Mesendoderm (in vitro differentiated cells): ENCODE measurements at places on chromosomes 1 and 21.

- peak; percentile 81 for DNase-seq
These were observed 5.7 kb downstream of the GJB3 start for GRCh38 chr1:34786521-34787325.

DNA sequence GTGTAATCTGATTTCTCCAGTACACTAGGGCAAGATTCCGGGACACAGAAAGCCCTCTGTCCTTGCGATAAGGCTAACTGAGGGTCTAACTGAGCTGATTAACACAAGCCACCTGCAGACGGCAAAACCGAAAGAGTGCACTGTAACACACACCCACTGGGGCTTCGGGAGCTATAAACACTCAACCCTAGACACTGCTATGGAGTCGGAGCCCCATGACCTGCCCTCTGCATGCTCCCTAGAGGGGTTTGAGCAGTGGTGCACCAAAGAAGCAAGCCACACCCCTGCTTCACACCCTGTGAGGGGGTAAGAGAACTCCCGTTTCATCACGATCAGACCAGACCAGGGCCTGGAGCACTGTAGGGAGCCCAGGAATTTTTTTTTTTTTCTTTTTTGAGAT, 72.4 kb downstream of the DMRTA2 start:
- DNase-seq, result no peak

GRCh38 chr1:232172563-232172962, 457.4 kb downstream of the SIPA1L2 start:
- DNase-seq, result no peak

DNA sequence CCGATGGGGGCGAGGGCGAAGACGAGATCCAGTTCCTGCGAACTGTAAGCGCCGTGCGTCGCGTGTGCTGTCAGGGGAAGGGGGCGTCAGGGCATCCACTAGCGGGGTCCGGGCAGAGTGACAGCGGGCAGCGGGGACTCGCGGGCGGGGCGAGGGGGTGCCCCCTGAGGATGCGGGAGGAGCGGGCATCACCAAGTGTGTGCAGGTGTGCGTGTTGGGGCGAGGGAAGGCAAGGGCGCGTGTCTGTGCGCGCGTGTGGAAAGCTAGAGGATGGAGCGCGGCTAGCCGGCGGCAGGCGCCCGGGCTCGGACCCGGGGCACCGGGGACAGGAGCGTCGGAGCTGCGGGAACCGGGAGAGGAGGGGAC, 525 bp downstream of the RYR2 start:
- no peak for DNase-seq

- DNase-seq, result peak; percentile 76
These were observed 9.1 kb downstream of the TTC22 start for GRCh38 chr1:54791880-54792522.

DNA sequence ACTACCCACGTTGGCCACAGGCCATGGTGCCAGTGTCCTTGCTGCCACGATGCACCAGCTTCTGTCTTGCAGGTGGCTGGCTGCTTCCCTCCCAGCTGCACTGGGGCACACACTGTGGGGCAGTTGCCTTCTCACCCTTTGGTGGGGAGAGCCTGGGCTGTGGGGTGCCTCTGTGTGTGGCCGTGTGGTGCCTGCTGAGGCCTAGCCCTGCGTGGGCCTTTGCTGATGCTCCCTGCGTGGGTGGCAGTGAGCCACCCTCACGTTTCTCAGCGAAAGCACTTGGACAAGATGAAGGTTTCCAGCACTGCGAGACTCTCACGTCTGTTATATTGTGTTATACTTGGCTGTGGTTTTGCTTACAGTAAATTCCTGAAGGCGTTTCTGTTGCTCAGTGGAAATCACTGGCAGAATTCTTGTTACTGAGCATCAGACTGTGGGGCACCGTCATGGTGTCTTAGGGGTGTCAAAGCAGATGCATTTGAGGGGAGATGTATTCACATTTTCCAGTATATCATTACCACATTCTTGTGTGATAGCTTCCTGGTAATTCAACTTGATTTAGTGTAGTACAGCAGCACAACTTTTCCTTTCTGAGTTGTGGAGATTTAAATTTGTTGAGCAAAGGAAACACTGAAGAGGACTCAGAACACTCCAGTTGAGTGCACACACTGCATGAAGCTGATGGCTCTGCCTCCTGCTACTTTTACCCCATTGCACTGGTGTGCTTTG, 124.7 kb downstream of the PCBP3 start:
- no peak for DNase-seq
